ENCODE measurements at places on chromosomes 7 and 10.
A peak's percentile ranks its signal among the peaks of the same experiment; 100 is the strongest.

- peak; percentile 75 for DNase-seq
Observed at GRCh38 chr7:157633465-157634185, 296.8 kb downstream of the DNAJB6 start.

DNA sequence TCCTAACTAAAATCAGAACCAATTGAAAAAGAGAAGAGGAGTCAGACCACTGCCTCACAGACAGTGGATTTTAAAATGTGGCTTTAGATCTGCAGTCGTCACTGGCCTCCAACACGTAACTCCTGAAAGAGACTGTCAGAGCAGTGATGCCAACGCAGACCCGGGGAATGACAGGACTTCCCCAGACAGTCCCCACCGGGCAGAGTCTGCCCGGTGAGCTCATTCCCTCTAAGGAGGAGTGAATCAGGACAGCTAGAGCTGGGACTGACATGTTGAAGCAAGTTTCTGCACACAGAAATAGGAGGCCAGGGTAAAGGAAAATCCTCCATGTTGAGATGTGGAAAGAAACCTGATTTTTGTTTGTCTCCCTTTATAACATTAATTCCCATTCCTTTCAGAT lies 105.0 kb downstream of the TES start:
- no peak for DNase-seq

DNA sequence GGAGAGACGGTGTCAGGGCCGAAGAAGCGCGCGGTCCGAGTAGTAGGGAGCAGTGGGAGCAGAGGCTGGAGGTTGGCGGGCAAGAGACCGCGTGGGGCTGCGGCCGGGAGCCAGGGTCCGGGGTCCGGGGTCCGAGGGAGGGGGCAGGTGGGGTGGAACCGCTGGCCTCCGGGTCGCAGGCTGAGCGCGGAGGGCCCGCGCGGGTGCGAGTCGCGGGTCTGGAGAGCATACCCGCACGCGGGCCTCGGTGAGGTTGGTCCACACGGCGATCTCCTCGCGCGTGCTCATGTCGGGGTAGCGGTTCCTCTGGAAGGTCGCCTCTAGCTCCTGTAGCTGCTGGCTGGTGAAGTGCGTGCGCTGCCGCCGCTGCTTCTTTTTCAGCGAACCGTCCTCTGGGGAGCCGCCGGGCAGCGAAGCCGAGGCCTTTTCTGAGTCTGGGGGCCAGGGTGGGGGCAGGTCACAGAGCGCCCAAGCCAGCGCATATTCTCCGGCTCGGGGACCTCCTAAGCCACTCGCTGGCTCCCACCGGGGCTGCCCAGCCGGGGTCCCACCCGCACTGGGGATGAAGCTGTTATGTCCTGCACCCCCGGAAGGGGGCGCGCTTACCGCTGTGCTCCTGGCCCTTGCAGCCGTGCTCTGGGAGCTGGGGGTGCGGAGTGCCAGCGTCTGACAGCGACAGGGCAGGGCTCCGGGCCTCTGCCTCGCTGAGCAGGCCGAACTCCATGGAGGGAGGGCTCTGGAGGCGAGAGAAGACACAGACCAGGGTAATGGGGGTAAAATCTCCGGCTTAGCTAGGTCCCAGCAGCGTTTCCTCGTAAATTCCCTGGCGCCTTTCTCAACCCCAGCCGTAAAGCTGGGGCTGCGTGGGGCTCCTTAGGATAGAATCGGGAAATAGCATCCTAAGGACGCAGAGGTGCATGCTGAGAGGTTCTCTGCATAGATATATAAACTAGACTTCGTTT lies 5.5 kb downstream of the ELOVL3 start:
- DNase-seq = peak; percentile 98

- DNase-seq = no peak
Observed at GRCh38 chr10:120606051-120606764, 149.2 kb downstream of the PLPP4 start.

GRCh38 chr10:127971101-127971946 lies 64.4 kb downstream of the PTPRE start:
- DNase-seq = no peak

DNA sequence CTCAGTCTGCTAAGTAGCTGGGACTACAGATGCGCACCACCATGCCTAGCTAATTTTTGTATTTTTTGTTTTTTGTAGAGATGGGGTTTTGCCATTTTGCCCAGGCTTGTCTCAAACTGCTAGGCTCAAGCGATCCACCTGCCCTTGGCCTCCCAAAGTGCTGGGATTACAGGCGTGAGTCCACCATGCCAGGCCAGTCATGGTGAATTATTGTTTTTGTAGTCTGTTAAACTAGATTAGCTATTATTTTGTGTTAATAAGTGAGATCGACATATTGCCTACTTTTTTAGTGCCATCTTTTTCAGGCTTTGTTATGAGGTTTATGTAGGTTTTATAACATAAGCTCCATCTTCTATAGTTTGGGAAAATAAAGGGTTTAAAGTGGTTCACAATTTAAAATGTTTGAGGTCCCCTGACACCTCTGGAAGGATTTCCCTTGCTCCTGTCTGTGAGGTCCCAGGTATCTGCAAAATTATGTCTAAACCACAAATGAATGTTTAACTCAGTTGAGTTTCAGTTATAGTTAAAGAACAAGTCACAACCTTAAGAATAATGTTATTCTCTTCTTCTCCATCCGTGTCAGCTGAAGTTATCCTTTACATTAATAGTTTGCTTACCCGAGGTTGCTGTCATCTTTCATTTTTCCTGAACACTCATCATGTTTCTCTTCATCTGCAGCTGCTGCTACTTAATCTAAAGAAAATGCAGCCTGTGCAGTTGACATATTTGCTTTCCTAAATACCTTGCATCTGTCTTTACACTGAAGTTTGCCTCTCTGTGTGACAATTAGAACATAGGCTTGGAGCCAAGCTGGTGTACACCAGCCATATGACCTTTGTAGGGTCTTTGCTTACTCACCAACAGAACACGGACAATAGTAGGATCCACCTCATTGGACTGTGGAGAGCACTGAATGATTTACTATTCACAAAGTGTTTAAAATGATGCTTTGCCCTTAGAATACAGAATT lies 8.9 kb upstream of the VSTM4 start:
- no peak for DNase-seq

DNA sequence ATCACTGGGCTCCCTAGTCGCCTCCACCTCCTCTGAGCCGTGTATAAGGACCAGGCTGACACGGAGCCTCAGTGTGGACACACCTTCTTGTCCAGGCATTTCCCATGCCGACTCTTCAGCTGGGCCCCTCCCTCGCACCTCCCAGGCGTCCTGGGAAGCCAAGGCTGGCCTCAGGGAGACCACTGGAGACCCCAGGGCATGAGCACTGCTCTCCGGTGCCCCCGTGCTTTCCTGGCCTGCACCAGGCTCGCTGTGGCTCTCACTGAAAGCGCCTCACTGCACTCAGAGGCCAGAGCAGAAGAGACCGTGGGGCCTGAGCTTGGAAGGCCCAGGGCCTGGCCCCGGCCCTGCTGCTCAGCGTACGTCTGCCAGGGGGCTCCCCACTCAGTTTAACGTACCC lies 31.4 kb downstream of the LRRC27 start:
- DNase-seq = peak; percentile 76

DNA sequence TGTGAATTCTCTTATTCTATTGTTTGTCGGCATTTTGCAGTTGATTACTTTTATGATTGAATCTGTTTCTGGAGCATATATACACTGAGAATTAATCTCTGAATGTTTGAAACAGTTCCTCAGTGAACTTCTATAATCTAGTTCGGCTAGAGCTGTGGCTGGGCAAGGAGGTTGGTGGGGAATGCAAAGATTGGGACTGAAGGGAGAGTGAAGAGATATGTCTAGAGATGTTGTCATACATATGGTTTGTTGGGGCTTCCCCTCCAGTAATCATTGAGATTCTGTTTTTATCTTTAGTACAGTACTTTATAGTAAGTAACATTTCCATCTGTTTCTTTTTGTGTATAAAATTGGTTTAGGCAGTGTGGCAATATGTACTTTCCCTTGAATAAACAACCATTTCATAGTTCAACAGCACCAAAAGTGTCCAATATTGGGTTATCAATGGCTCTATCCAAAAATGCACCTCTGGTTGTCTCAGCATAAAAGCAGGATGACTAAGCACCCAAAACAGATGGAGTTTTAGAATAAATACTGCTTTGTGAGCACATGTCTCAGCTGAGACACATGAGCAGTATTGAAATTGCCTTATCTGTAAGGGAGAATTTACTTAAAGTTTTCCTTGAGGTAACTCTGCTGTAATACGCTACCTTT lies 36.7 kb downstream of the WAC start:
- DNase-seq = no peak

GRCh38 chr7:3274131-3274530 lies 26.9 kb upstream of the SDK1 start:
- DNase-seq = no peak

- no peak for DNase-seq
Observed at GRCh38 chr7:151961536-151961935, 5.3 kb downstream of the GALNTL5 start.

DNA sequence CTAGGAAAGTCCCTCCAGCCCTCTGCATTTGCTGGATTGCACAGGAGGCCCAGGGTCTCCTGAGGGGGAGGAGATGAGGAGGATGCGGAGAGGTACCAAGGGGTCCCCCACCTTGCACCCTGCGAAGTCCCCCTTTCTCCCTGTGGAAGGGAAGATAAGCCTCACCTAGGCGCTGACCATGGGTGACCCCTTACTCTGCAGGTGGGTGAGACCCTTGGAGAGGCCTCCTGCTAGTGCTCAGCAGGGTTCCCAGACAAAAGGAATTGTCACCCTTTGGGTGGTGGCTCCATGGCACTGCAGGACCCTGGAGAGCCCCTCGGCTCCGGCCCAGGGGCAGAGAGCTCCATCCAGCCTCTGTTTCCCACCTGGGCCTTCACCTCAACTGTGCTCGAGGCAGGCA lies 107.0 kb upstream of the RET start:
- no peak for DNase-seq

DNA sequence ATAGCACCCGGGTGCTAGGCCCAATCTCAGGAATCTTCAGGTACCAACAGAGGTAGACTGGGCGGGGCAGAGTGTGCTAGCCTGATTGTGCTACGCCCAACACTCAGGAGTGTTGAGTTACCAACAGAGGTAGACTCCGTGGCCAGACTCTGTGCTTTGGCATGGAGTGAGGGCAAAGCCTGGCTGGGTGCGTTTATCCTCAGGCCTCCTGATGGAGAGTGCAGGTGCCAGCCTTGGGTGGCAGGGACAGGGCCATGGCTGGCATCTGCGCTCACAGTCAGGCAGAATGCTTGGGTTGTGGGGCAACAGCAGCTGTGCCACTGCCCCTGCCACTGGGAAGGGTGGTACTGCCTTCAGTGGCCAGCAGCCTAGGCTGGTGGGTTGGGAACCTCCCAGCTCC lies 111.6 kb downstream of the NEUROD6 start:
- DNase-seq = no peak

Measured in H7 (cell line).